NCI-H1694 (cell line): ENCODE measurements at places on chromosomes 2 and 18.

- DNase-seq: no peak
Measured at GRCh38 chr2:203548887-203549286, 13.8 kb upstream of the RAPH1 start.

DNA sequence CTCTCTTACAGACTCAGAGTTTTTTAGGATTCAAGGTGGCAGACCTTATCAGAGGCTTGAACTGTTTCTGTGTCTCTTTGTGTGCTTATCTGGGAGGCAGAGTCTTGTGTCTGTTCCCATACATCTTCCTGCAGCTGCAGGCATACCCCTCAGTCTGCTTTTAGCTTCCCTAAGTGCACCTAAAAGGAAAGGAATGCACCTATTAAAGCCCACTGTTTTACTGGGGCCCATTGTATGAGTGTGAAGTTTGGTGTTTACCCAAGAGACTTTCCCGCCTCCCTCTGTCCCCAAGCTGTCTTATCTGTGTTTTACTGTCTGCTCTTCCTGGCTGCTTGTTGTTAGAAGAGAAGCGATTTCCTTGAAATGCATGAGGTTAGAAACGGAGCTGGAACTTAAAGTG is 1757.3 kb upstream of the PIK3C3 start:
- DNase-seq: no peak

GRCh38 chr2:180099308-180099707 is 92.2 kb upstream of the CWC22 start:
- DNase-seq: no peak

DNA sequence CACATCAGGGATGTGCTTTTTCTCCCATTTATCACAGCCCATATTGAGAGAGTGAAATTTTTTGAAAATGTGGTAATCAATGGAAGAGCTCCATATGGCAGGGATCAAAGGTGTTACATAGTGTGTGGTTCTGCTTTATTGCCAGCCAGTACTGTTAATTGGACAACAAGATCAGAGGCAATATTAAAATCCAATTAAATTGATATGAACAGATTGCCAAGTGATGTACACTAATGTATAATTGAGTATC is 338.9 kb downstream of the BCL11A start:
- peak; percentile 55 for DNase-seq

GRCh38 chr18:42442656-42443055 is 487.6 kb downstream of the PIK3C3 start:
- no peak for DNase-seq

GRCh38 chr18:36038102-36038663 is 29.2 kb downstream of the RPRD1A start:
- no peak for DNase-seq

DNA sequence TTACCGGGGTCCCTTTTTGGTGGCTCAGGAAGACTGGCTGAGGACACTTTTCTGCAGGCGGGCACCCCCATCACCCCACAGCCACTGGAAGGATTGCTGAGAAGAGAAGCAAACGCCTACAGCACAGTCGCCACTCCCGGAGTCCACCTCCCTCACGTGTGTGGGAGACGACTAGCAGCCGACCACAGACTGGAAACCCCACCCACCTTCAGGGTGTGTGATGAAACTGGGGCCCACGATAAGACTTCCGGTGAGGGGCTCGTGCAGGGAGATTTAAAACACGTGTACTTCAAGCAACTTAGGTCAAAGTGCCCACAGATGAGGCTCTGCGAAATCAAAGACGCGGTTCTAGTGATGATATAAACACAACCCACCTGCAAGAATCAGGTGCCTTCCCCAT is 26.3 kb downstream of the MBP start:
- DNase-seq: no peak
